ENCODE measurements at places on chromosomes 3 and 15.

GRCh38 chr3:152497457-152497856 lies 228.7 kb downstream of the MBNL1 start:
- peaks cover 21% of the 10 kb centered on the region for H3K4me1 ChIP-seq
- DNase-seq: no peak
- peaks cover 1% of the 10 kb centered on the region for H3K36me3 ChIP-seq
- H3K4me3 ChIP-seq: no peak overlapping the region

GRCh38 chr3:102032491-102033383 lies 183.4 kb downstream of the NFKBIZ start:
- H3K4me3 ChIP-seq: no peak overlapping the region
- no peak for DNase-seq
- no peak overlapping the region for H3K27ac ChIP-seq
- H3K4me1 ChIP-seq: peaks cover 8% of the 10 kb centered on the region
- H3K27me3 ChIP-seq: peaks cover 2% of the 10 kb centered on the region
- no peaks in the 10 kb centered on the region for H3K36me3 ChIP-seq

GRCh38 chr3:4824926-4825325 lies 154.3 kb upstream of the BHLHE40 start:
- peaks cover 72% of the 10 kb centered on the region for H3K36me3 ChIP-seq
- H3K4me3 ChIP-seq: peak overlapping the region; percentile 79
- peaks cover 94% of the 10 kb centered on the region for H3K4me1 ChIP-seq
- DNase-seq: no peak
- H3K27ac ChIP-seq: peak overlapping the region; percentile 100

- H3K4me1 ChIP-seq: no peaks in the 10 kb centered on the region
- H3K27me3 ChIP-seq: no peaks in the 10 kb centered on the region
- DNase-seq: no peak
Observed at GRCh38 chr3:173753593-173753992, 356.0 kb downstream of the NLGN1 start.

- H3K4me3 ChIP-seq: no peak overlapping the region
- H3K27me3 ChIP-seq: no peaks in the 10 kb centered on the region
- no peaks in the 10 kb centered on the region for H3K36me3 ChIP-seq
- no peak for DNase-seq
- H3K27ac ChIP-seq: no peak overlapping the region
- no peaks in the 10 kb centered on the region for H3K4me1 ChIP-seq
Observed at GRCh38 chr3:88809993-88810392, 297.4 kb upstream of the EPHA3 start.

DNA sequence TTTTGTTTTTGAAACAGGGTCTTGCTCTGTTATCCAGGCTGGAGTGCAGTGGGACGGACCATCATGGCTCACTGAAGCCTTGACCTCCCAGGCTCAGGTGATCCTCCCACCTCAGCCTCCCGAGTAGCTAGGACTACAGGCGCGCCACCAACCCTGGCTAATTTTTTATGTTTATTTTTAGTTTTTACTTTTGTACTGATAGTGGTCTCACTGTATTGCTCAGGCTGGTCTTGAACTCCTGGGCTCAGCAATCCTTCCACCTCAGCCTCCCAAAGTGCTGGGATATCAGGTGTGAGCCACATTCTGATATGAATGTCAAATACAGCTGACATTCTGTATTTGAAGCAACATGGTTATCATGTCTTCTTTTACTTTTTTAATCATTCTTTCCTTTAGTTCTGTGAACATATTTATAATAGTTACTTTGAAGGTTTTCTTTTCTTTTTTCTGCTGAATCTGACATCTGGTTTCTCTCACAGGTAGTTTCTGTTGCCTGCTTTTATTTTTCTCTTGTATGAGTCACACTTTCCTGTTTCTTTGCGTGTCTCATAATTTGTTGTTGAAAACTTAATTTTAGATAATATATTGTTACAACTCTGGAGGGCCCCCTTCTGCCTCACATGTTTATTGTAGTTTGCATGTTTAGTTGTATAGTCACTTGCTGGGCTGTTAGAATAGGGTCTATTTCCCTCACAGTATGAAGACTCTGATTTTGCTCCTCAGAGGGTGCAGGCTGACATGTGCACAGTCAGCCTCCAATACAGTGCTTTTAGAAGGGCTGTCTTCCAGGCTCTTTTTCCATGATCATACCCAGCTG lies 8.4 kb upstream of the CNTN4 start:
- no peaks in the 10 kb centered on the region for H3K4me1 ChIP-seq
- no peak for DNase-seq
- no peak overlapping the region for H3K4me3 ChIP-seq
- no peak overlapping the region for H3K27ac ChIP-seq

DNA sequence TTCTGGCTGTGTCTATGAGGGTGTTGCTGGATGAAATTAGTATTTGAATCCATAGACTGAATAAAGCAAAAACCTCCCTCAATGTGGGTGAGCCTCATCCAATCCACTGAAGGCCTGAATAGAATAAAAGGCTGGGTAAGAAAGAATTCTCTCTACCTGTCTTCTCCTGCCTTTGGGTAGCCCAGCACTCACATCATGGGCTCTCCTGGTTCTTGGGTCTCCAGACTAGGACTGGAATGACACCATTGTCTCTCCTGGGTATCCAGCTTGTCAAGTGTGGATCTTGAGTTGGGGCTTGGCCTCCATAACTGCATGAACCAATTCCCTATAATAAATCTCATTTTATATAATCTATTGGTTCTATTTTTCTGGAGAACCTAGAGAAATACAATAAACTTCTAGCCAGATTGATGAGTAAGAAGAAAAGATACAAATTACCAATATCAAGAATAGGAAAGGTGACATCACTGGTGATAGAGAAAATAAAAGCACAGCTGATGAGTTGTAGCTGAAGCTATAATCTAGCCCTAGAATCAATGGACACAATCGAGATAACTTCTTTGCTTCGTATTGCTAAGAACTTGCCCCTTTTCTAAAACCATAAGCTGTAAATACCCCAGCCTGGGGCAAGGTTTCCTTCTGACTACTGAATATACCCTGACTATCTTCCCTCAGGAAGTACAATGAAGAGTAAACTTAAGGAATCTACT lies 106.4 kb downstream of the ANO10 start:
- H3K27me3 ChIP-seq: peaks cover 7% of the 10 kb centered on the region
- no peaks in the 10 kb centered on the region for H3K4me1 ChIP-seq
- H3K4me3 ChIP-seq: no peak overlapping the region

- H3K27ac ChIP-seq: peak overlapping the region; percentile 20
- H3K36me3 ChIP-seq: peaks cover 15% of the 10 kb centered on the region
- H3K4me1 ChIP-seq: peaks cover 29% of the 10 kb centered on the region
- H3K27me3 ChIP-seq: no peaks in the 10 kb centered on the region
Observed at GRCh38 chr3:196886144-196886543, 18.4 kb downstream of the SENP5 start.

- peaks cover 23% of the 10 kb centered on the region for H3K4me1 ChIP-seq
- DNase-seq: peak; percentile 74
- H3K27me3 ChIP-seq: peaks cover 80% of the 10 kb centered on the region
- peak overlapping the region; percentile 6 for H3K27ac ChIP-seq
Observed at GRCh38 chr15:91099616-91099994, 452 bp upstream of the SV2B start.

GRCh38 chr3:149917124-149917667 lies 53.5 kb downstream of the PFN2 start:
- H3K4me3 ChIP-seq: no peak overlapping the region
- no peak overlapping the region for H3K27ac ChIP-seq
- no peaks in the 10 kb centered on the region for H3K27me3 ChIP-seq
- no peaks in the 10 kb centered on the region for H3K4me1 ChIP-seq
- peaks cover 23% of the 10 kb centered on the region for H3K36me3 ChIP-seq
- DNase-seq: no peak

DNA sequence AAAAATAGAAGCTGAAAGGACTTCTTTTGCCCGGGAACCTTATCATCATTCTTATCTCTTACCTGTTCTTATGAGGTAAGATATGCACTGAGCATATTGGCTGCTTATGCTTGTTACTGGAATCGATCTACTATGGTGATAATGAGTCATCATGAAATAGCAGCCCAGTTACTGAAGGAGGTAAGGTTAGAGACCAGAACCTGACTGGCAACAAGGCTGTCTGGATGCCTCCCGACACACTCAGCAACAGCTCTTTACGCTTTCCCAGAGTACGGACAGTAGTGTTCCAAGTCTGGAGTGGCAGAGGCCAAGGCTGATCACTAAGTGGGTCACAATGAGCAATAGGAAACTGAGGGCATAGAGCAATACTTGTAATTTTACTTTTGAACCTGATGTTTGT lies 314.1 kb downstream of the NLGN1 start:
- DNase-seq: no peak
- peak overlapping the region; percentile 30 for H3K27ac ChIP-seq
- no peak overlapping the region for H3K4me3 ChIP-seq
- no peaks in the 10 kb centered on the region for H3K4me1 ChIP-seq
- no peaks in the 10 kb centered on the region for H3K27me3 ChIP-seq

DNA sequence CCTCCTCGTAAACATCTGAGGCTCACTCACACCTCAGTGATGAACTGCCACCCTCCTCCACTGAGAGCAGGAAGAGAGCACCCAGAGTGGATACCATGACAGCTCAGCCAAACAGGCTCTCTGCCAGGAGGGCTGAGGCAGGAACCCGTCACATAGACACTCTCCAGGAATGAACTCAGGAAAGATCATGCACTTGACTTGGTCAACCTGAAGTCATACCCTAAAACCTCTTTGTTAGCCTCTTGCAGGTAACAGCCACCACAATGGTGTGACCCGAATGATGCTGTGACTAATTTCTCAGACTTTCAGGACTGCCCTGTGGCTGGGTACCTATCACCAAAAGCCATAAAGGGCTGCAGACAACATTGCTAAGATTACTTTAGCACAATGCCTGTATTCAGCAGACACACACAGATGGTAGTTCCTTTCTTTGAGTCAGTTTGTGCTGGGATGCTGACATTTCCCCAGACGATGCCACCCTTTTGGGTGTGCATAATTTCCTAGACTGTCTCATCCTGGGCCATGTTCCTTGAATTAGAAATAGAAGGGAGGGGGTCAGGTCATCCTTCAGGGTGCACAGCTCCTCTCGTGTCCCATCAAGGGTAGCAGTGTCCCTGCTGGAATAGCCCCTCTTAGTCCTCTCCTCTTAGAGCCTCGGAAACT lies 30.3 kb downstream of the CX3CR1 start:
- peaks cover 16% of the 10 kb centered on the region for H3K27me3 ChIP-seq
- H3K4me3 ChIP-seq: no peak overlapping the region
- H3K4me1 ChIP-seq: peaks cover 14% of the 10 kb centered on the region
- no peaks in the 10 kb centered on the region for H3K36me3 ChIP-seq
- no peak overlapping the region for H3K27ac ChIP-seq
- no peak for DNase-seq

GRCh38 chr3:134372396-134373270 lies 1.6 kb downstream of the AMOTL2 start:
- no peak overlapping the region for H3K4me3 ChIP-seq
- H3K4me1 ChIP-seq: peaks cover 5% of the 10 kb centered on the region
- H3K36me3 ChIP-seq: no peaks in the 10 kb centered on the region
- no peak for DNase-seq

DNA sequence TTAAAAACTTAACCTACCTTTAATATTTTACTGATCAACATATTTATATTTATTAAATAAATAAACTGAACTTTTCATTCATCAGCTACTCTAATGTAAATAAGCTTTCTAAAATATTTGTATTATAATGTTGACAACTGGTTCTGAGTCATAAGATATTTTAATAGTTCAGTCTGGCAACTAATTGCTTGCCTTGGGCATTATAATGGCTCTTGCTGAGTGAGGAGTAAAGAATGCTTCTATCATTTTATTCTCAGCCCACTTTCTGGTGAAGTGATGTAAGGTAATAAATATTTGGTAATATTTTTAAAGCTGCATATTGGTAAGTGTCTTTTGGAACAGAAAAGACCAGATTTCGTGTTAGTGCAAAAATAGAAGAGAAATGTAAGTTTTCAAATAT lies 81.5 kb downstream of the DIPK2A start:
- H3K27me3 ChIP-seq: no peaks in the 10 kb centered on the region
- no peak overlapping the region for H3K27ac ChIP-seq
- no peak overlapping the region for H3K4me3 ChIP-seq
- no peaks in the 10 kb centered on the region for H3K36me3 ChIP-seq
- DNase-seq: no peak
- no peaks in the 10 kb centered on the region for H3K4me1 ChIP-seq

GRCh38 chr3:126558336-126559071 lies at the start of gene C3orf22:
Gene C3orf22 (minus strand): TSS chr3:126558932. CDS start chr3:126553390, 5,542 bp downstream.
- H3K27ac ChIP-seq: no peak within 1 kb of the TSS
- peaks cover 12% of the 10 kb centered on the region for H3K27me3 ChIP-seq
- H3K36me3 ChIP-seq: no peaks in the 10 kb centered on the region
- no peak for DNase-seq
- no peaks in the 10 kb centered on the region for H3K4me1 ChIP-seq

- H3K4me1 ChIP-seq: peaks cover 17% of the 10 kb centered on the region
- no peak overlapping the region for H3K27ac ChIP-seq
- peaks cover 20% of the 10 kb centered on the region for H3K36me3 ChIP-seq
- DNase-seq: no peak
Observed at GRCh38 chr3:71163198-71163918, 420.2 kb downstream of the FOXP1 start.

- DNase-seq: no peak
- no peaks in the 10 kb centered on the region for H3K27me3 ChIP-seq
- no peaks in the 10 kb centered on the region for H3K4me1 ChIP-seq
Observed at GRCh38 chr3:95926904-95927501, 887.4 kb upstream of the EPHA6 start.

DNA sequence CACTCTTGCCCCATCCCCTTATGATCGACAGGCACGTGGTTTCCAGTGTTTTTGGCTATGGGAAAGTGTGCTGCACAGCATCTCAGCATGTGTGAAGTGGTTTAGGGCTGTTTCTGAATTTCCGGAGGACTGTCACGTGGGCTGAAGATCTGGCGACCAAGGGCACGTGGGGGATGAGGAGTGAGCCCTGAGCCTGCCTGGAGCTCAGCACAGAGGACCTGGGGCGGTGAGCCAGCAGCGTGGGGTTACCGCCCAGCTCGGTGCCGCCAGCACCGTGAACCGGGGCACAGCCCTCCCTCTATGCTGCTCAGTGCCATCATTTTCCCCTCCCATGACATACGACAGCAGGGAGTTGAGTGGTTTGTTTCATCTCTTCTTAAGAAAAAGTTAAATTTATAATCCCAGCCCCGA lies 150.2 kb downstream of the DNAJB8 start:
- H3K4me1 ChIP-seq: peaks cover 17% of the 10 kb centered on the region
- H3K36me3 ChIP-seq: peaks cover 2% of the 10 kb centered on the region
- no peaks in the 10 kb centered on the region for H3K27me3 ChIP-seq
- H3K4me3 ChIP-seq: peak overlapping the region; percentile 53
- DNase-seq: peak; percentile 86

DNA sequence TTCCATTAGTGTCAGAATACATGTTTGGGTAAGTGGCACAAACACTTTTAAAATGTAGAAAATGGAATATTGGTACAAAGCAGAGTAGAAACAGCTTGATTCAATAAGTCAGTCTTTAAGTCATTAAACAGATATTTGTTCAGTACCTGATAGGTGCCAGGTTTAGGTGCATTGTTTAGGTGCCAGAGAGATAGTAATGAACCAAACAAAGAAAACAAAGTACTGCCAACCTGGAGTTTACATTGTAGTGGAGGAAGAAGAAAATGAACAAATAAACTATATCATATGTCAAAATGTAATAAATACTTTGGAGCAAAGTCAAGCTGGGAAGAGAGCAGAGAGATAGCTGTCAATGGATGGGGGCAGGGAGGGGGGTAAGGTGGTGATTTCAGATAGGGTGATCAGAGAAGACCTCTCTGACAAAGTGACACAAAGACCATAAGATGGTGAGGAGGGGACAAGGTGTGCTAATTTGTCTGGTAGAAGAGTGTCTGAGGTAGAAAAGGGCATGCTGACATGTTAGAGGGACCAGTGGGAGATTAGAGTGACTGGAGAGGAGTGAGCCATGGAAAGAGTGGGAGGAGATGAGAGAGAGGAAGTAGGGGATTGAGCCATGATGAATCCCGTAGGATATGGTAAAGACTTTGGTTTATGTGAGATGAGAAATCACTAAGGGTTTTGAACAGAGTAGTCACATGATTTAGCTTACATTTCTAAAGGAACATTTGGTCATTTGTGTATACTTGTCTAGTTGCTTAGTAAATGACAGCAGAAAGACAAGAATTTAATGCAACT lies 128.2 kb downstream of the UBE2E2 start:
- no peaks in the 10 kb centered on the region for H3K36me3 ChIP-seq
- H3K4me1 ChIP-seq: no peaks in the 10 kb centered on the region
- DNase-seq: no peak
- H3K27me3 ChIP-seq: no peaks in the 10 kb centered on the region
